Daoy (cell line): ENCODE measurements at places on chromosomes 7 and 10.

- DNase-seq: peak; percentile 90
These were observed 32.7 kb downstream of the VWA2 start for GRCh38 chr10:114271779-114272167.

- DNase-seq: no peak
These were observed 792.6 kb upstream of the C7orf33 start for GRCh38 chr7:147798001-147798400.

DNA sequence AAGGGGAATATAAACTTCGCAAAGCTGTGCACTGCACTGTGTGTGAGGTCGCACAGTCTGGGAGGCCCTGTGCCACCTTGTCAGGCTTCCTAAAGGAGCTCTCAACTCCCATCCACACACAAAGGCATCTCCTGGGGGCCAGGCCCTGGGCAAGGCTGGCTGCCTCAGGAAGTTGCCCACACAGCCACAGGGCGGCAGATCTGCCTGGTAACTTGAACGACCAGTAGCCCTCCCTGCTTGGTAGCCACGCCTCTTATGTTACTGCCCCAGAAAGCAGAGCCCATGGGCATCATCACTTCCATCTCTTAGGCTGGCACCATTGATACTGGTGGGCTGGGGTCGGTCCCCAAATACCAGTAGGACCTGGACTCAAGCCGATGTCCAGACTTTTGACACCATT lies 82.8 kb downstream of the HECW1 start:
- DNase-seq: peak; percentile 45

DNA sequence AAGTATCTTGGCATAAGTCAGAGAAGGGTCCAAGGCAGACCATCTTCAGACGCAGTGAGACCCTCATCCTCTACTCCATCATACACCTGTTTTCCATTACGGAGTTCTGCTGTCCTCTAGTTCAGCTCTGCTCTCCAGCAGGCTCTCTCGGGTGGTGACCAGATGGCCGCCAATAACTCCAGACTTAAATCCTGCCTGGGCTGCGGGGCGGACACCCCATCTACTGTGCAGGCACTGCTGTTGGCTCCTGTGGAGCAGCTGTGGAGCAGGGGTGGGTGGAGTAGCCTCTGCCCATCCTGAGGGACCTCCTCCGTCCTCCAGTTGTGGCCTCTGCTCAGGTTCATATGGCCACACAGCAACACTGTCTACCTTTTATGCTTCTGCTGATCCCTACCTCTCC lies 608.1 kb downstream of the SDK1 start:
- no peak for DNase-seq

- DNase-seq: no peak
These were observed 7.2 kb downstream of the ADAMTS14 start for GRCh38 chr10:70679498-70679897.

DNA sequence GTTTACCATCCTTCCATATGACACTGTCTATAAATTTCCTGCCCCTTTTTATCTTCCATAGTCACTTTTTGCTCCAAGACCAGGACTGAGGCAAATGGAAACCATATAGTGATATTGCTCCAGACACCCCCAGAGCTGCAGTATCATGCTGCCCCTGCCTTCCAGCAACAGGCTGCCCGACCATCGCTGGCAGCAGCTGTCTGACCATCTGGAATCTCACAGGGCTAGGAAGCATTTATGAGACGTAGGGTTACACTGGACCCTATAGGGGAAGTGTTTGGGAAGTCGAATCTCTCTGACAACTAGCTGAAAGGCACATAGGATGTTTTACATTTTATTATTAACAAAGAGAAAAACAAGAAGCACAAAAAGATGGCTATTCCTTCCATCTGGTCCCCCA lies 19.4 kb downstream of the ENO4 start:
- DNase-seq: no peak

GRCh38 chr10:8534096-8534495 lies 479.6 kb downstream of the GATA3 start:
- DNase-seq: no peak

GRCh38 chr10:72068901-72069446 lies 19.4 kb downstream of the SPOCK2 start:
- DNase-seq: peak; percentile 23

DNA sequence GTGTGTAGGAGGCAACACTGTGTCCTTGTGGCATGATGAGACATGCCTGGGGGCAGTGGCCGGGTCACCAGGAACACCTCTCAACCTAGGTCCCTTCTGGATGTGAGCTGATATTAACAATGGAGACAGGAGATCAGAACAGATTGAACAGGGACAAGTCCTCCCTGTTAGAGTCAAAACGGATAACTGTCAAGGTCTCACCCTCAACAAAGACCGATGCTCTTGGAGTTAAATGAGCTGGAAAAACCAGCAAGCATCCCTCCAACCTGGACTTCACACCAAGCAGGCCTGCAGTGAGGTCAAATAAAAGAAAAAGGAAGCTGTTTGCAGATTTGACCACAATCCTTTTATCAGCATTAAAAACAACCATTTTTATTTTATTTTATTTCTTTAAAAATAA lies 49.0 kb downstream of the SLIT1 start:
- DNase-seq: no peak

- DNase-seq: peak; percentile 52
These were observed 6.8 kb upstream of the HECW1 start for GRCh38 chr7:43105521-43106120.

- no peak for DNase-seq
These were observed 37.8 kb upstream of the UBE2H start for GRCh38 chr7:129990403-129991192.

- peak; percentile 36 for DNase-seq
These were observed 227.6 kb upstream of the NPSR1 start for GRCh38 chr7:34430456-34430855.

- DNase-seq: no peak
These were observed 156.5 kb downstream of the PRKCQ start for GRCh38 chr10:6423413-6424170.

- no peak for DNase-seq
These were observed 78.5 kb upstream of the MYL10 start for GRCh38 chr7:101707587-101707986.

GRCh38 chr7:2687338-2687869 lies 598 bp upstream of the AMZ1 start:
- DNase-seq: peak; percentile 87

DNA sequence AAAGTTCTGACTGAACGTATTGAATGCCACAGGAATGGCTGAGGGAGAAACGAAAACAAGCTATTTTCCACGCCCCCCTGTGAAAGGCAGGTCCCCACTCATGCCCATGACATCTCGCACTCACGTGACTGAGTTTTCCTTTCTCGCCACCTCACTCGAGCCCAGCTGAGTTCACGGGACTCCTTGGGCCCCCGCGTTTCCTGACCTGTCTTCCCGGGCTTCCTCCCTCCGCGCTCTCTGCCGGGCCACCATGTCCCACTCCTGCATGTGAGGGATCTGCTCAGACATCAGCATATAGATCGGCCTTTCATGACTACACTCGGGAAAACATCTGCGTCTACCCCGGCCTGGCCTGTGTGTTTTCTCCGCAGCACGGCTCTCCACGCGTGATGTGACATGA lies 226.0 kb upstream of the ADARB2 start:
- DNase-seq: peak; percentile 20

- DNase-seq: no peak
These were observed 557.9 kb downstream of the KCNMA1 start for GRCh38 chr10:77079592-77080300.

DNA sequence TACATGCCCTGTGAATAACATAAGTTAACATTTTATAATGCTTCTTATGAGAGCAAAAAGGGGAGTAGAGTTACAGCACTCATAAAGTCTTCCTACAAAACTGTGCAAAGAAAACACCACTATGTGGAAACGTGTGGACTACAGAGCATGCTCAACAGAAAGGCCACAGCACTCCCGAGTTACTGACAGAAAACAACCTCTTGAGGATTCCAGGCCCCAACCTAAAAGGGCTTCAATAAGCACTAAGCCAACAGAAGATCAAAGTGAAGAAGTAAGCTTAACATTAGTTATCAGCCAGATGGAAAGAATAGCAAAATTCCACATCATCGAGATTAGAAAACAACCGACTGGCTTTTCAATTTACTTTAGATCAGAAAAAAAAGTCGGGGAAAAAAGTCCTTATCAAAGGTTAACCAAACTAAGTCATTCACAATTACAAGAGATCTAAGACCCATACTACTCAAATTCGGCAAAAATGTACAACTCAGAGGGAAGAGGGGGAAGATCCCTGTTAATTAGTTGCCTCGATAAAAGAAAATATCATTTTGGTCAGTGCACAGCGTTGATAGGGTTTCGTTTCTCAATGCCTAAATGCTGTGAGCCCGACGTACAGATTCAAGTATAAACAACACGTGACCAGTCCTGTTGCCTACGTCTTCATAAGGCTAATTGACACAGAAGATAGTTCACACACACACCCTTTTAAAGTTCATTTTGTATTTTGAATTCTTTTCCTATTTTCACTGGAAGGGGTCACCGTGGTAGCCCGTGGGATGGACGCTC lies 1.4 kb downstream of the KBTBD2 start:
- peak; percentile 67 for DNase-seq

- DNase-seq: no peak
These were observed 319.6 kb downstream of the GRID1 start for GRCh38 chr10:86046845-86047460.

DNA sequence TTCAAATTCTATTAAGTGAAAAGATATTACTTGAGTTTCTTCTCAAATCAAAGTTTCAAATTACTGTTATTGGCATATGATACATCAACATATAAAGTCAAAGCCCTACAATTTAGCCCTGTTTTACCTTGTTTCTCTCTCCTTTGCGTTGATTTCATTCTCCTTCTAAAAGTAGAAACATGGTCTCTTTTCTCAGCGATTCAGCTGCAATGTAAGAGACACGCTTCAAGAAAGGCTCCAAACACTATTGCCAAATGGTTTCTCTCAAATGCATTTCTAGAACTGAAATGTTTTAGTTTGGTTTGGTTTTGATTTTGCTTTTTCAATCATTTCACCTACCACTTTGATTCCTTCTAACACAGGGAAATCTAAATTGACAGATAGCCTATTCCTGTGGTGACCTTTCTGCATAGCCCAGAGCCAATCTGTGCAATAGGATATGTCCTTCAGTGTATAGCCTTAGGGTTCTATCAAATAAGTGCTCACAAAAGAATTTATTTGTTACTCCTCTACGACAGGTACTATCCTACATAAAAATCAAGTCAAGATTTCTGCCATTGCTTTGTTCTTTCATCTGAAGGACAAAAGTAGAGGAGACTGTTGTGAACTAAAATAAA lies 47.3 kb downstream of the CTNNA3 start:
- no peak for DNase-seq

- no peak for DNase-seq
These were observed 31.1 kb upstream of the HIBADH start for GRCh38 chr7:27693794-27694193.

GRCh38 chr7:139125657-139126056 lies 16.1 kb upstream of the ZC3HAV1 start:
- no peak for DNase-seq

GRCh38 chr7:132655131-132655727 lies 79.0 kb upstream of the PLXNA4 start:
- DNase-seq: peak; percentile 49
